Activated CD8-positive, alpha-beta T cell treated with anti-CD3 and anti-CD28 coated beads for 36 hours (primary cell): ENCODE measurements at places on chromosomes 16 and 17. TPM values are rescaled to one million over a fixed set of nuclear protein-coding genes. Genes with fewer than 3 reads are reported as not detected.
A peak's percentile ranks its signal among the peaks of the same experiment; 100 is the strongest.

GRCh38 chr16:56732366-56732765 is 2.4 kb downstream of the NUP93 start:
- peak; percentile 34 for DNase-seq

GRCh38 chr17:17711641-17712162 is 30.4 kb downstream of the RAI1 start:
- DNase-seq, result no peak

GRCh38 chr17:36722903-36723263 is 121.5 kb downstream of the MRM1 start:
- DNase-seq, result no peak

- DNase-seq, result peak; percentile 21
Observed at GRCh38 chr17:35082073-35082657, 18.7 kb upstream of the RFFL start.

The MAF gene
- total RNA-seq, result 17.4 TPM

The RNF157 gene
- total RNA-seq, result 37.2 TPM
